ENCODE measurements at places on chromosomes 3 and 15.

GRCh38 chr15:57445872-57446271 is 69.6 kb downstream of the CGNL1 start:
- no peak for DNase-seq

DNA sequence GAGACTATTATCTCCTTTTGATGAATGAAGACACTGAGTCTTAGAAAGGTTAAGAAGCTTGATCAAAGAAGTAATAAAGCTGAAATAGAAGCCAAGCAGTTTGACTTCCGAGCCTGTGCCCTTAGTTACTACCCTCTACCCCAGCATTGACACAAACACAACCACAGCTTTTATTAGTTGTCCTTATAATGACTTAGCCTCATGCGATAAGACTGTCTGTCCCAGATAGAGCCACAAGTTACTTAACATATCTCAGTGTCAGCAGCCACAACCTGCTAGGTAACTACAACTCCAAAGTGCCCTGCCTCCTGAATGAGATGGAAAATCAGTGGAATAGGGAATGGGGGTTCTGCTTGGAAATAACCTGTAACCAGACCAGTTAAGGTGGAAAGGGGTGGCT is 781.6 kb upstream of the CFAP20DC start:
- DNase-seq = no peak

- DNase-seq = no peak
Observed at GRCh38 chr3:18562364-18563154, 137.4 kb upstream of the SATB1 start.

GRCh38 chr3:125161607-125162219 is 50.8 kb downstream of the SLC12A8 start:
- DNase-seq = no peak

DNA sequence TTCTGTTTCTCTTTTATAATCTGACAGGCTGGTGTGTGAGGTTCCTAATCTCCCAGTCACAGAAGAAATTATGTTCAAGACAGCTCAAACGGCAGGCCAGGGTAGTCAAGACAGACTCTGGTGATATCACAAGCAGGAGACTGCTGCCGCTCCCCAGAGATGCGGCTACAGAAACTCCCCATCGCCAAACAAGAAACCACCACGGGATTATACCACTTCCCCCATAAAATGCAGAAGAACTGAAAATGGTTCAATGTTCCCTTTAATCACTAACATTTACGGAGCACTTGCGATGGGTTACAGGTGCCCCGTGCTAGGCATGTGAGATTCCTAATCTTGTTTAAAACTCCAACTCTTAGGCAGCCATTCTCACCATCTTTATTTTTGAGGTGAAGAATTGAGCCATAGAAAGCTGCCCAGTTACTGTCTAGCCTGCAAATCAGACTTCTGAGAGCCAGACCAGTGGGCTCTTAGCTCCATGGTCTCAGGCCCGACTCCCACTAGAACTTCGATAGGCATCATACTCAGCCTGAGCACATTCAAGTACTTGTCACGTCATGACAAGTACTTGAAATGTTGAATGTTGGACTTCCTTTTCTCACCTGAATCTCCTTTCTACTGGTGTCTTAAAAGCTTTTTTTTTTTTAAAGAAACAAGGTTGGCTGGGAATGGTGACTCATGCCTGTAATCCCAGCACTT is 58.4 kb downstream of the TBC1D2B start:
- DNase-seq = peak; percentile 84

DNA sequence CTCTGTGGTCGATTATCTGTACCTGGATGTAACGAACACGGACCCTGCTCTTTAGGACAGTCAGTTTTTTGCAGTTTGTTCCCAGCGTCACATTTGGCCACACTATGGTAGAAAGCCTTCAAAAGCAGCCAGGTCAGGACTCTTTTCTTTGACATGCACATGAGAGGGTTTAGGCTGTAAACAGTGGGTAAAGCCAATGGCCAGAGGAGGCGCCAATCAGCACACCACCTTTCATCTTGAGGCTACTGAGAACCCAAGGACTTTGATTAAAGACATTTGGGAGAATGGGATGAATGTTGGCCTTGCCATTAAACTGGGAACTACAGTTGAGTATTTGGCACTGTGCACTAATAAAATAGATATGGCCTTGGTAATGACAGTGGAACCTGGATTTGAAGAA is 225.9 kb downstream of the OXSM start:
- DNase-seq = no peak

GRCh38 chr3:18501679-18502343 is 76.7 kb upstream of the SATB1 start:
- DNase-seq = peak; percentile 83

DNA sequence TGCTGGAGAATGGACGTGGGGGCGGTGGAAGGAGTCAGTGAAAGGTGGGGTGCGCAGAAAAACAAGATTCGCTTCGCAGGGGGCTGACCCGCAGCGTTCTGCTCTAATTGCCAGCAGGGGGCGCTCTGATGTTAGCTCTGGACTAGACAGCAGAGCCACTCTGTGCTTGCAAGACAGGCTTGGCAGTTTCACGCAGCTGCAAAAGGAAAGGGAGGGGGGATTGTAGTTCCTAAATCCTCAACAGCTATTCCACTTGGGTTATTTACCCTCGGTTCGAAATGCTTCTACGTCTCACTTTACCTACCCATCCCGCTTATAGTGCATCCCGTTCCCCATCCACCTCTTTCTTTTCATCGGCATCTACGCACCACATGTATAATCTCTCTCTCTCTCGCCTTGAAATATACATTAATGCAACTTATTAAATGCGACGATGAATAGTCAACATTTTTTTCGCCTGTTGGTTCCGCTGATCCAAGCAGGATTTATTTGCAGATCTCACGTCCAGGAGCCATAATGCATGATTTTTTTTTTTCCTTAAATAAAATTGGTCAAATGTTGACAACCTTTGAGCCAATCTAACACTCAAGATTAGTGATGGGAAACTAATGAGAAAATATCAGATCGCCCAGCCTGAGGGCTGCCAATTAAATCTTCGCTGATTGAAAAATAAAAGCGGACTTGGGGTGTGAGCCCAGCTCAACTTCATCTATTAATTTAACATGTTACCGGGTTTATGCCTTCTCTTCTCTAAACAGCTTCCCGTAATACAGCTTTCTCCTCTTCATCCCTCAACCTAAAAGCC is 216.4 kb downstream of the MEIS2 start:
- DNase-seq = peak; percentile 84

GRCh38 chr3:140277886-140278285 is 342.9 kb downstream of the CLSTN2 start:
- DNase-seq = no peak

GRCh38 chr3:188446014-188446413 is 292.1 kb downstream of the LPP start:
- DNase-seq = no peak

DNA sequence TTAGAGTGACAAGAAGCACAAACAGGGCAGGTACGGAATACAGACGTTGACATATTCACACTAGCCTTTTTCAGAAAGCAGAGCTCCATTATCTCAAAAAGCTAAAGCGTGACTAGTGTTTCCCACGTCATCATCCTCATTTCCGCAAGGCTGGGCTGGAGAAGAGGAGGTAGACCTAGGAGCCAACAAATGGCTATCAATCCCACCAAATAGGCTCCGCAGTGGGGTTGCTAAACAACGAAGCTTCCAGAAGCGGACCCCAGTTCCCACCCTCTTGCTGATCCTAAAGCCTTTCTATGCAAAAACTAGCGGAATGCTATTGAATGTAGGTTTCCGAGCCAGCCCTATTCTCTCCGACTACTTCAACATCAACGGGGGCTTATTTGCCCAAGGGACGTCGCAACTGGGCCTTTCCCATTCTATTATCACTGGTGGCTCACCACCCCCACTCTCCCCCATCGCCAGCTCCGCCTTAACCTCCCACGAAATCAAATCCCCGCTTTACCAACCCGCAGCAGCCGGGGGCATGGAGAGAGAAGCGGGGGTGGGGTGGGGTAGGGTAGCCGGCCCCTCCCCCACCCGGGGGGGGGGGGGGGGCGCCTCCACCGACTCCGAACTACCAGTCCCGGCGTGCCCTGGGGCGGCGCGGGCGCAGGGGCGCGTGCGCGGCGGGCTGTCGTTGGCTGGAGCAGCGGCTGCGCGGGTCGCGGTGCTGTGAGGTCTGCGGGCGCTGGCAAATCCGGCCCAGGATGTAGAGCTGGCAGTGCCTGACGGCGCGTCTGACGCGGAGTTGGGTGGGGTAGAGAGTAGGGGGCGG is at the start of gene MORF4L1:
Gene MORF4L1, plus strand, starts transcription at position 736 of the 817 bp plus-strand sequence. CDS start 128 bp downstream, outside the sequence.
- peak; percentile 97 for DNase-seq

DNA sequence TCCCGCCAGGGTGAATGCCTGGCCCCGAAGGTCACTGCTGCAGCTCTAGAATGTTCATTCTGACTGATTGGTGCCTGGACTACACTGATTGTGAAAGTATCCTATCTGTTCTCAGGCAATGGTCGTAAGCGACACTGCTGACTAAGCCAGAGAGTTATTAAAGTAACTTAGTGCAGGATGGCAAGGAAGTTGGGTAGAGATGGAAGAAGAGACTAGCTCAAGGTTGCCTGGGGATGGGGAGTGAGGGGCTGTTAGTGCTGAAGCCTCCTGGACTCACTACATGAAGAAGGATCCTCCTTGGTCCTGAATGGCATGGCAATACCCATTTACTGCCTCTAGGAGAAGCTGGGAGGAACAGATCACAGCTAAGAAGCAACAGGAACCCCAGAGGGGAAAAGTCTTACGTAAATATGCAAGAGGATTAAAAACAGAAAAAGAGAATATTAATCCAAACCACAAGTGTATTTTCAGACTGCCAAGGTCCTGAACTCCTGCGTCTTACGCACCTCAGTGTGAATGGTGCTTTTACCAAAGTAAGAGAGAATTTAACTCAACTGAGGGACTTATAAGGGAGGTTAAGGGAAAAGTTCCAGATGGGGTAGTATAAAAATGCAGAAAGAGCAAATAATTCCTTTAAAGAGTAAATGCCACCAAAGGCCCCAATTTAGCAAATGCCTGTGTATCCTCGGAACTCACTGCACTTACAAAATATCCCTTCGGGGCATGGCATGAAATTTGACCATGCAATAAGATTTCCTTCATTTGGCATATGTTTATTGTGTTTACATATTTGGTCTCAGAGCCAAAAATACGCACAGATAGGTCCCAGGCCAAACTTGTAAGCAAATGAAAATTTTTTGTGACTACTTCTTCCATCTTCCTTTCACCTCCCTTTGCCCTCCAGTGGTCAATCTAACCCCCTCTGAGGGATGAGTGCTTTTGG is 64.0 kb upstream of the DGKG start:
- peak; percentile 29 for DNase-seq

- DNase-seq = no peak
Observed at GRCh38 chr15:32933236-32933635, 215.4 kb downstream of the GREM1 start.

DNA sequence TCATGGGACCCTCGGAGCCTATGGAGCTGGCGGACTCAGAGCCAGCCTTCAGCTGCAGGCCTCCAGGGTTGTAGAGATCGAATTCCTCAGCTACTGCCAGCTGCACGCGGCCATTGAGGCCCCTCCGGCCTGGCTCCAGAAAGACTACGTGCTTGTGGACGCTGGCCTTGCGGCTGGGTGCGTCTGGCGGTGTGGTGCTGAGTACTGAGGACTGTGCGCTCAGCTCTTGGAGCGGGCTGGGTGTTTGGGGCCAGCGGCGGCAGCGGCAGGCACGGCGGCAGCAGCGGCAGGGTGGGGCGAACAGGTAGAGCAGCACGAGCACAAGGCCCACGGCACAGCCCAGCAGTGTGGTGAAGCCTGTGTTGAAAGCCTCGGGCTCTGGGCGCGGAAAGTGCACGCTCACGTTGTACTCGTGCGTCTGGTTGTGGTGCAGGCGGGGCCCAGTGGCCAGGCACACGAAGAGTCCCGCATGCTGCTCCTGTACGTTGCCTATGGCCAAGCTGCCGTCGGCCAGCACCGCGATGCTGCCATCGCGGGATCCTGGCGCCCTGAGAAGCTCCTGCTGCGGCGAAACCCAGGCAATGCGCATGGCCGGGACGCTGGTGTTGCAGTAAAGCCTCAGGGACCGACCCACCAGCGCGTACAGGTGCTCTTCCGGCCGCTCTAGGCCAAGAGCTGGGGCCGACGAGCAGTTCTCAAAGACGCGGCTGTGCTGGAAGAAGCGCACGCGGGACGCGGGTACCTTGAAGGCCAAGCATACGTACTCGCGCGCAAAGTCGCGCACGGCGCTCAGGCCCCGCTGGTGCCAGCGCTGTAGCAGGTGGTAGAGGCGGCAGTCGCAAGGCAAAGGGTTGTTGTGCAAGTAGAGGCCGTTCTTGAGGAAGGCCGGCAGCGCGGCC is 1.3 kb downstream of the AMIGO3 start:
- DNase-seq = no peak

DNA sequence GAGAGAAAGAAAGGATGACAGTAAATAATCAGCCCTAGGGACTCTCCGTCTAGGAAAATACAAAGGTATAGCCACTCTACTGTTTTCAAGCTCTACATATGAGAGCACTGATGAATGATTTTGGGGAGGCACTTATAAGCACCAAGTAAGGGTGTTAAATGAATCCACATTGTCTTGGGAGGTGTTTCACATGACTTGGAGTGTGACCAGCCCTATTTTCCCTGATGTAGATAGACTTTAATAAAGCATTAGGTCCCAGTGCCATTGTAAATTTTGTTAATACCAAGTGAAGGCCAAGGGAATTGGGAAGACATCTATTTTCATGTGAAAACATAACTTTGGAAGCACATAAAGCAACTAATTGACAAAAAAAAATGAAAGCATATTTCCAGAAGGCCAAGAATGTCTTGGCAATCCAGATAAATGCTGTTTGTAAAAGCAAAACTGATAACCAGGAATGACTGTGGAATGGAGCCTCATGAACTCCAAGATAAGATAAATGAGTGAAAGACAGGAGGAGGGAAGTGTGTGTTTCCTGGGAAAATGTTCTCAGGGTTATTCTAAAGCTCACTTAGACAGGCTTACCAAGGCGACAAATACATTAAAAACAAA is 96.0 kb upstream of the MYZAP start:
- DNase-seq = no peak

GRCh38 chr3:184583578-184584451 is 22.2 kb downstream of the EPHB3 start:
- DNase-seq = no peak

GRCh38 chr15:98714922-98715321 is 66.6 kb downstream of the IGF1R start:
- no peak for DNase-seq

DNA sequence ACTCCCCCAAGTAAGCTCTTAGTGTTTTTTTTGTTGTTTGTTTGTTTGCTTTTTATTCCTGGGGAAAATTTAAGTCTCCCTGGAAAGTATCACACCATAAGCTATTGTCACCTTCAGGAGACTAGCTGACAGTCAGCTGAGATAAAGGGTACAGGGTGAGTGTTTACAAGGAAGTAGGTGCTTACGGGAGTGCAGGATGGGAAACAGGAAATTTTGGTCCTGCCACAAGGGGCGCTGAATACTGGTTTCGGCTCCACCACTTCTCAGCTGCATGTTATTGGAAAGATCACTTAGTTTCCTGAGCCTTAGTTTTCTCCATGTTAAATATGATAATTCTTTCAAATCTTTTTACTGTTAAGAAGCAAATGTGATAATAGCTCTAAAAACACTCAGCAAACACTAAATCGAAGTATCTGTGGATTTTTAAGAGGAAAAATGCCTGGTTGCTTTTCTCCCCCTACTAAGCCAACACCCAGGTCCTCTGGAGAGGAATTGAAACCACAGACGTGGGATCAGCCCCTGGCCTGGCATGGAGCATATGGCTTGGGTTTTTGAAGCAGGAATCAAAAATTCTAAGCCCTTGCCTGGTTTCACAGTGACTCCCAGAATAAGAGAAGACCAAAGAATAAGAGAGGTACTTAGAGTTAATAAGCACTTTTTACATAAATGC is 90.7 kb downstream of the SCN11A start:
- peak; percentile 59 for DNase-seq
